Activated gamma-delta T cell treated with anti-CD3 and anti-CD28 coated beads, Interleukin-2, amount 50 U/mL, for 16 hours (primary cell): ENCODE measurements at places on chromosomes 7 and 10.

- no peak for DNase-seq
Observed at GRCh38 chr7:138345567-138345966, 114.5 kb upstream of the TRIM24 start.

DNA sequence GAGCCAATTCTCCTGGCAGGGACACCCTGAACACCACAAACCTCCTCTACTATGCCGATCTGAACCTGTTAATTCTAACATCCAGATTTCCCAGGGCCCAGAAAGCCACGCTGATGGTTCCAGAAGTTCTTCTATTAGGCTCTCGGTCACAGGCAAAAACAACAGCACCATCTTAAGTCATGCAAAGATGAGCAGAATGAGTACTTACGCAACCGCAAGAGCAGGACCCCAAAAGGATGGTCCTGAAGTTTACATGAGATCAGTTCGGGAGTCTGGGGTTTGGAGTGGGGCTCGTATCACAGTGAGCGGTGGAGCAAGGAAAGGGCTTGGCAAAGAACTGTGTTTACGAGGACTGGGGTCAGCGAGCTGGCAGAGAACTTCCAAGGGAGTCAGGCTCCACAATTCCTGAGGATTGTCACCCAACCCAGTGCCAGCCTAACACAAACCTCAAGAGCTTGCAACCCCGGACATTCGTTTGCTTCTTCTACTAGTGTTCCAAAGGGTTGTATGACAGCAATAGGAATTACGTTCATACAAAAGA is 532.6 kb downstream of the TNS3 start:
- DNase-seq, result no peak

DNA sequence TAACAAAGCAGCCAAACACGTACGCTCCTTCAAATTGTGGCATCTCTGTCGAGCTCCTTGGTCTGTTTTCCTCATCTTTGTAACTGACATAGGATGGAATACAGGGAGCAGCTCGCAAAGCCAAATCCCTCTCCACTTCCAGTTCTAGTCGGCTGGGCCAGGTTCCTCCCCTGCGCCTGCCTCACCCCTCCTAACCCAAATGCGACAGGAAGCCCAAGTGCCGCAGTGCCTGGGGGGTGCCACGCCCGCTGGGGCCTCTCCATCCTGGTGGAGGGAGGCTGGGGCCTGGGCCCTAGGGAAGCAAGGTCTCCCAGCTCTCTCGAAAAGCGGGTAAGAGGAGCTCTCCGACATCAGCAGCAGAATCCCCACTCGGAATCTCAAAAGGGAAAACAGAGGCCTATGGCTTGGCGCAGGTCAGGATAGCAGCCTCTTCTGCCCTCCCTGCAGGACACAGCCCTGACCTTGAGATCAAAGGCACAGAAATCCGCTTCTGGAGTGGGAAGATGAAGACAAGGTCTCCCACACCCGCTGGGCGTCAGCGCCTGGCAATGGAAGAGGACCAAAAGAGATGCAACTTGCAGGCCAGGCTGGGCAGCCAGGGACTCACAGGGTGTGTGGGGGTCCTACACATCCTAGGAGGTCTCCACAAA is 165.8 kb downstream of the NRF1 start:
- no peak for DNase-seq

DNA sequence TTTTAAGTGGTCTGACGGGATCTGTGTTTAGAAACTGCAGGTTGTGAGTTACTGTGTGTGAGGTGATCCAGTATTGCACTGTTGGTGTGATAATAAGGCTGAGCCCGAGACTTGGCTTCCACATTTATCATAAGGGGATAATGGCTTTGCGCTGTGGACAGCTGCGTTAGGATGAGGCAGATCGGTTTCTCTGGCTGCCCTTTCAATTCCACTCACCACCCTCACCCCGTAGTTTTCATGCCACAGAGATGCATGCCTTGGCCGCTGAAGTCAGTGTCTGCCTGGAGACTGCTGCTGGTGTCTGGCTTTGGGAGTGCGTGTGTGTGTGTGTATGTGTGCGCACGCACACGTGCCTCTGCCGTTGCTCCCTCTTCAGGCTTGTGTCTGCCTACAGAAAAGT is 273.0 kb downstream of the CCDC3 start:
- DNase-seq, result no peak

- no peak for DNase-seq
Observed at GRCh38 chr7:157900556-157900955, 563.8 kb downstream of the DNAJB6 start.

DNA sequence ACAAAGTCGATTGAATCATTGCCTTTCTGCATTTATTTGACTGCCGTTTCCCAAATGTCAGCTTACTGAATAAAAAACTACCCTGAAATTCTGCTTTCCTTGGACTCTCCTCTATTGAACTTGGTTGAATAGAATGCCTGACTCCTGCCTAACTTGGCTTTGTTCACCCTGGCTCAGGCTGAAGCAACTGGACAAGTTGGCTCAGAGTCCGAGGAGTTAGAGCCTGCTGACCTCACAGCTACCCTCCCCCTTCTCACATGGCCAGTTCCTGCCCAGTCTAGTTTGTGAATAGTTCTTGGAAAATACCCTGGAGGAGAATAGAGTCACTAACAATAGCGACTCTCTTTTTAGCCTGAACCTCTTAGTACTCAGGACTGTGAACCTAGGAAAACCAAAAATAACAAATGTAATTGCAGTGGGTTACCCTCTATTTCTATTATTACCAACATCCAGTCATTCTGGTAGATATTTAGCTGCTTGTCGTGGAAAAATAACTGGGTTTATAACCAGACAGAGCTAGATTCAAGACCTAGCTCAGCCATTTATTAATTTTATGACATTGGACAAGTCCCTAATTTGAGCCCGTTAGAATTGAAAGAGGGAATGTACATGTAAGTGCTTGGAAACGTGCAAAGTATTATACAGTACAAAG is 17.3 kb upstream of the NRBF2 start:
- DNase-seq, result no peak

- no peak for DNase-seq
Observed at GRCh38 chr10:2844925-2845324, 222.4 kb upstream of the PFKP start.

- no peak for DNase-seq
Observed at GRCh38 chr10:128808921-128809440, 658.1 kb upstream of the MGMT start.

- DNase-seq, result no peak
Observed at GRCh38 chr10:109328001-109328400, 595.3 kb downstream of the XPNPEP1 start.

- no peak for DNase-seq
Observed at GRCh38 chr7:130814778-130815335, 80.8 kb upstream of the KLF14 start.

DNA sequence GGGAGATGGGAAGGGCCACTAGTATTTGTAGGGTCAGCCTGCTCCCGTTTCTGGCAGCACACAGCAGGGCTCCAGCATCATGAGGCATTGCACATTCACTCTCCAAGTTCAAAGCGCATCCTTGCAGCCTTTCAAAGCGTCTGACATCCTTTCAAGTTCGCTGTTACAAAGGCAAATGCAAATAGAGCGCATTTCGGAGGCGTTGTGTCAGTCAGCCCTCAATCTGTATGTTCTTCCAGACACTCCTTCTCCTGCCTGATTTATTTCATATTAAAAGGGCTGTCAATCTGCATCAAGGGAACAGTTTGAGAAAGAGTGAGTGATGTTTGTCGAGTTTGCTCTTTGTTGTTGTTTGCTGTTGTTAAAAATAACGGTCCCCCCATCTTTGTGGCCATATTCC is 188.5 kb downstream of the SNX10 start:
- no peak for DNase-seq

- DNase-seq, result no peak
Observed at GRCh38 chr7:28430616-28431015, 18.3 kb downstream of the CREB5 start.

- DNase-seq, result no peak
Observed at GRCh38 chr7:50149369-50149768, 56.3 kb upstream of the ZPBP start.

DNA sequence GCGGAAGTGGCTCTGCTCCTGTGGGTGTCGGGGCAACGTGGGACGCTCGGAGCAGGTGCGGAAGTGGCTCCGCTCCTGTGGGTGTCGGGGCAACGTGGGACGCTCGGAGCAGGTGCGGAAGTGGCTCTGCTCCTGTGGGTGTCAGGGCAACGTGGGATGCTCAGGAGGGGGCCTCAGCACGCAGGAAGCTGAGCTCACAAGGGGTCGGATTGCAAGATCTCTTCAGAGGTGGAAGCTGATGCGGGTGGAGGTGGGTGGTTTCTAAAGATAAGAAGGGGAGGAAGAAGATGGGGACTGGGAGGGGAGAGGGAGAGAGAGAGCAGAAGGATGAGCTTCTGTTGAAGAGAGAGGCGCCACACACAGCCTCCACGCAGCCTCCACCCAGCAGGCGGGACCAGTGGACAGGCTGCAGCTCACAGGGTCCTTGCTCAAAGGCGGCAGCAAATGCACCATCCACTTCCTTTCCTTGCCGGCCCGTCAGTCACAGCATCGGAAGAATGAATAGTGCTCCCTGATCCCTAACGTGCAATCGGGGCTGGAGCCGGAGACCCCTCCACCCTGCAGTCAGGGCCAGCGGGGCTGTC is 78.7 kb downstream of the PTPRN2 start:
- DNase-seq, result no peak

- DNase-seq, result no peak
Observed at GRCh38 chr7:36025190-36025589, 127.9 kb upstream of the EEPD1 start.

GRCh38 chr10:49299816-49300139 is 808 bp downstream of the C10orf71 start:
- no peak for DNase-seq

GRCh38 chr10:37057261-37057660 is 68.1 kb upstream of the ANKRD30A start:
- no peak for DNase-seq
